ENCODE measurements at places on chromosomes 4 and X. TPM values are rescaled to one million over a fixed set of nuclear protein-coding genes. Genes with fewer than 3 reads are reported as not detected.

- no peak for DNase-seq
Measured at GRCh38 chr4:112593438-112594133, 43.1 kb downstream of the ZGRF1 start.

DNA sequence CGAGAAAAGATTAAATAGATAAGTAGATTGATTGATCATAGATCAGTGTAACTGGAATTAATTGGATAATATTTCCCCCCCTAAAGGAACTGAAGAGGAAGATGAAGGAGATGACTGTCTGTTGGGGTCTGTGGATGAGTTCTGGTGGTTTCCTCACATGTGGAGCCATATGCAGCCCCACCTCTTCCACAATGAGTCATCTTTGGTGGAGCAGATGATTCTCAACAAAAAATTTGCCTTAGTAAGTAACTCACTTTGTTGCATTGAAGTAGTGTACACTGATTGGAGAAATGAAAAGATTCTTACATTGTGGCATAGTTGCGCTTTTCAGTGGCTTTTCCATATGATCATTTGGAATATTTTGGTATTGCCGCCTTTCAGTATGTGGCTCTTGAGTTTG is 80.4 kb downstream of the NDST3 start:
- no peak for DNase-seq

DMD gene
- total RNA-seq: 30.5 TPM

MAGEB2 gene
- total RNA-seq: 0.35 TPM
